Activated CD4-positive, alpha-beta T cell treated with anti-CD3 and anti-CD28 coated beads, Interleukin-2, Interleukin-4, amounts not matched to agents 100 ng/mL and 50 ng/mL, durations not matched to agents 16 hours and 8 hours (primary cell): ENCODE measurements at places on chromosomes 2 and 18.

DNA sequence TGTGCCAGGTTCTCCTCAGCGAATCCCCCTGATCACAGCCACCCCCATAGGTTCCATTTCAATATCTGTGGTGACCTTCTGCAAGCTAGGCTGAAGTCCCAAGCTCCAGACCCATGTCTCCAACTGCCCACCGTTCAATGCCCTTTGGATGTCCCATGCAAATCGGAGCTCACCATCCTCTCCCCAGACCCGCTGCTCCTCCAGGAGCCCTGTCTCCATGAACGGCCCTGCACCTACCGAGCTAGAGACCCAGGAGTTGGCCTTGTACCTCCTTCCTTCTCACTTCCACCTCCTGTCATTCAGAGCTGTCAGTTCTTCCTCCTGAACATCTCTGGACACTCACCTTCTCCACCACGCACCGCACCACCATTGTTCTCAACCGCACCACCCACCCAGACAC lies 1.0 kb upstream of the FAHD2A start:
- DNase-seq = no peak

GRCh38 chr2:96273763-96274162 lies 7.7 kb downstream of the CIAO1 start:
- DNase-seq = no peak

DNA sequence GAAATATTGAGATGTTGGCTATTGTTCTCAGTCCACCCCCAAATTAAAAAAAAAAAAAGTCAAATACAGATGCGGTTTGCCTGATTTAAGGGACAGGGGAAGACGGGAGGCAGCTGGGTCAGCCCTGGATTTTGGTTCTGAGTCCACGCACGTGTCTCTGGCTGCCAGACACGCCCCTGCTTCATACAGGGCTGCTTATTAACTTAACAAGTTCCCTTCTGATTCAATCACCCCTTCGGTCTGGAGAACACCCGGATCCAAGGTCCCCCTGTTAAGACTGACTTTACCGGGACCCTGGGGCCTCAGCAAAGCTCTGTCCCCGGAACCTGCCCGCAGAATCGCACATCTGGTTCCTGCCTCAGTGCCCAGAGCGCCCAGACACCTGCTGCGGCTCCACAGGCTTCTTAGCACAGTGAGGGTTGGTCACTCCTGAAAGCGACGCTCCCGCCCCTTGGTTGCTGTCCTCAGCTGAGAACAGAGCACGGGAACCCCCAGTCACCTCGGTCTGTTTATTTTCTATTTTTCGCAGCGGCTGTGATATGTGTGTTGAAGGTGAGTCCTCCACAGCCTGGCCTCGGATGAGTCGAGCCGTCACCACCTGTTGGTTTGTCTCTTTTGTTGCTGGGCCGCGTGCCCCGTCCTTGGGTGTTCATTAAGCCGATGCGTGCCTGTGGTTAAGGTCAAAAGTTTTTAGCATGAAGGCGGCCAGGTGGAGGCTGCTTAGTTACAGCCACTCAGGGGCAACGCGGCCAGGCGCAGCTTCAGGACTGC lies 57.2 kb downstream of the RTP5 start:
- DNase-seq = no peak

- DNase-seq = no peak
Observed at GRCh38 chr18:67794521-67794920, 278.0 kb upstream of the DSEL start.

DNA sequence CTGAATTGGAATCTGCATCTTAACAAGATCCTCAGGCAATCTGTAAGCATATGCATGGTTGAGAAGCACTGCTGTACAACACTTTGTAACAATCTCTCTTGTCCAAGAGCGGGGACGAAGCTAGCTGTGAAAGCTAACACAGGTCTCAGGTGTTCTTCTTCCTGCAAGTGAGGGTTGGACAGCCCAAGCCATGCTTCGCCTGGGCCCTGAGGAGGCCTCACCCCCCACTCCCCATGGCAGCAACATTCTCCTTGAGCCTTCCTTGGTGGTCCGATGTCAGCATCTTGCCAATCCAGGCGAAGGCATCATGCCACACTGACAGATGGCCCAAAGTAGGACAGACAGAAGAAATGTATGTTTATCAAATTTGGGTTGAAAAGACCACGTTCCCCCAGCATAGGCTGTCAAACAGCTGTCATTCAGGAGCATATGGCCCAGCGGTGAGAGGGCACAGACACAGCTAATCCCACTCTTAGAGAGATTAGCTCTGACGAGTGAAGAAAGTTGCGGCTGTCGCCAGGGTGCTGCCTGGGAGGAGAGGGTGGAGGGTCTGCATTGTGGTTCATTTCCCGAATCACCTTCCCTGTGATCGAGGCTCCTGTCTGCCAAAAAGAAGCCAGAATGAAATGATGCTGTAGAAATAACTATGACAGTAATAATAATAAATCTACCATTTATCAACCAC lies 344.7 kb downstream of the MYCN start:
- DNase-seq = no peak

- DNase-seq = no peak
Observed at GRCh38 chr2:190535121-190535439, 558 bp upstream of the NEMP2 start.

DNA sequence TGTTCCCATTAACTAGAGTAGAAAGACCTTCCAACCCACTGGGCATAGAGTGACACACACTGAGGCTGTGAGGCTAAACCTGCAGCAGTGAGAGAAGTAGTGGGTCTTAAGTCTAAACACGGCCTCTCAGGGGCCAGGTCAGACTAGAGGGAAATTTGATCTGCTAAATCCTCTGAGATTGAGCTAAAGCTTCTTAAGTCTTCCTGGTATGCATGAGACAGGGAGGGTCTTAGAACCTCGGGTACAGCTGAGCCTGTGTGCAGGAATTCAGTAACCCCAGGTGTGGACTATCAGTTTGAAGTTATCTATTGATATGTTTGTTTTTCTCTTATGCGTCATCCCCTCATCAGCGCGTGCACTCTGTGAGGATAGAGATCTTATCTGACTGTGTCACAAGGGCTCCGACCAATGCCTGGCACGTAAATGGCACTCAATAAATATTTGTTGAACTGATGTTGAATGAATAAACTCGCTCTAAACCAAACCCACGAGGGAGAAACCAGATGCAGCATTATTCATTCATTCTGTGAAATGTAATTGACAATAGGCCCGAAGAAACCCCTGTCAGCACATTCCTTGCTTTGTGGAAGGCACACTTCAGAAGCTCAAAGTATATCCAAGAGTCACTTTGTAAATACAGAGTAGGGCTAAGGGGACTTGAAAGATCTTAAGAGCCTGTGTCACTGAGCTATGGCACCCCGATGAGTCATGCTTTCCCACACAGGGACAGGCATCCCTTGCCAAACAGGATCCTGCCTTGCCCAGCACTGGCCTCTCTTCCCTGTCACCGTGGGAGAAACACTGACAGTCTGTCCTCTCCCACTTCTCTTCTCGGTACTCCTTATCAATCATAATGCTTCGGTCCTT lies 21.7 kb upstream of the RAB10 start:
- no peak for DNase-seq

GRCh38 chr18:5705393-5705792 lies 161.6 kb upstream of the EPB41L3 start:
- no peak for DNase-seq

DNA sequence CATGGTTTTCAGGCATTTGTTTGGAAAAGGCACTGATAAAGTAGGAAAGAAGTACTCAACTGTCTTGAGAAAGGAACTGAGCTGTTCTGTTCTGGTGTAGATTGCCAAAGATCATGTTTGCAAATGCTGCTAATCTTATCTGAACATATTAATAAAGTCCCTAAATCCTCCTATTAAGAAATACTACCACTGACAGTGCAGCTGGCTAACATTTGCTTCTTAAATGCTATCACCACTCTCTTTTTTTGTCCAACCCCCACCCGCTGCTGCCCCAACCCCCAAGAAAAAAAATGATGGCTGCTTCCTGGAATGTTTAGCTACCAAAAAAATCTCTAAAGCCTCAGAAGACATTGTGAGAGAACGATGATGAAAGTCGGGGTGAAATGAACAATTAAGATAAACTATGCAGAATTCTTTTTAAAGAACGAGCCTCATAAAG lies 130.7 kb downstream of the CCBE1 start:
- no peak for DNase-seq

DNA sequence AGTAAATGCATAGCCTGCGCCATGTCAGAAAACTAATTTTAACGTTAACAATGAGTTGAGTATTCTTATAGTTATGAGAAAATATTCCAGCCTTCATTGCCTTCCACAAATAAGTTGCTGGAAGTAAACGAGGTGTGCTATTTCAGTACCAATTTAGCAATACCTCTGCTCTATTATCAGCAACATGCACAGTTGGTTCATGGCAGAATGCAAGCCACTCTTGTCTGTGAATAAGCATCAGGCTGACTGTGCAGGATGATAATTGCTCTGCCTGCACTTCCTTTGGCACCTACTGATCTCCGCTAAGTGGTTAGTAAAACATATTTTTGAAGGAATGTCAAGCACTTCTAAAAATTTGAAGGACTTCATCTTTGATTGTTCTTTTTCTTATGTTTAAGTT lies 261.9 kb upstream of the SIX3 start:
- no peak for DNase-seq

GRCh38 chr2:55843096-55843993 lies 80.2 kb downstream of the EFEMP1 start:
- no peak for DNase-seq

DNA sequence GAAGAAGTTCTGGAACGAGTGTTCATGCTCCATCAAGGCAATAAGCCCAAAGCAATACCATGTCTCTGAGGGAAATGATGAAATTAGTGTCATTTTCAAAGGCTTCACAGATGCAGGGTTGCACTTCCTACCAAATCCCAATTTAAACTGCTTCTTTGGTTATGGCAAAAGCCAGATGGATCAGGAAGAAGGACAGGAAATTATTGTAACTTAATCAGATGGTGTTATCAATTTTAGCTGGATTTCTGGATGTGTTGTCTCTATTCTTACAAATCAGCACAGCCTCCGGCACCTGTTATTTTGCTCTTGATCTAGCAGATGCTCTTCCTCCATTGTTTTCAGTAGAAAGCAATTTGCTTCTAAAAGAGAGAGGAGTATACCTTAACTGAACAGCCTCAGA lies 693.4 kb downstream of the SOCS6 start:
- no peak for DNase-seq

DNA sequence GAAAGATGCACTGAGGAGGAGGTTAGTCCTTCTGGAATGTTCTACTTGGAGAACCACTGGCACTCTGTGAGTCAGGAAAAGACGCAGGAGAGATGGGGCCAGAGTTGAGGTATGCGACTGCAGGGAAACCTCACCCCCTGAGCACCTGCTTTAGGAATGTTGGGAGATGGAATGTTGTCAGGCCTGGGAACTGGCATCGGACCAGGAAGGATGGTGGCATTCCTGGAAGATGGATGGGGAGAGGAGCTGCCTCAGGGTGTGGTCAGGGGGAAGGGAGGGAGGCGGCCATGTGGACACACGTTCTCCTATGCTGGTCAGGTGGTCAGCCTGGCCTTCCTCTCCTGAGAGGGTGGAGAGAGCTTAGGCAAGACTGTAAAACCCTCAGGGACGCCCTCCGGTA lies 146.3 kb downstream of the CELF4 start:
- no peak for DNase-seq

DNA sequence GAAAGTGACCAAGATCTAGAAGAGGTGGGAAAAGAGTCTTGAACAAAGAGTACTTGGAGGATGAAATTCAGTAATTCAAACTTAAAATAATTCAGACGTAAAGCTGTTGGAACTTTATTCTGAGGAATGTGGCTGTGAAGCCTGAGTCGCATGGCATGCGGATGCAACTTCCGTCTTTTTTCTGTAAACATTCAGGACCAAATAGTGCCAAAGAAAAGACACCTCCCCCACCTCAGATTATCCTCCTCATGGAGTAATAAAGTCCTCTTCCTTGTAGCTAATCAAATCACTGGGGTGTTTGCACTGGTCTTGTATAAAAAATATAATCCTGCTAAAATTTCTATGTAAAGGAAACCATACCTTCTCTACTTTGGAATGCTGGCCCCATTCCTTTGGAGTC lies 790.4 kb downstream of the TSN start:
- DNase-seq = no peak

DNA sequence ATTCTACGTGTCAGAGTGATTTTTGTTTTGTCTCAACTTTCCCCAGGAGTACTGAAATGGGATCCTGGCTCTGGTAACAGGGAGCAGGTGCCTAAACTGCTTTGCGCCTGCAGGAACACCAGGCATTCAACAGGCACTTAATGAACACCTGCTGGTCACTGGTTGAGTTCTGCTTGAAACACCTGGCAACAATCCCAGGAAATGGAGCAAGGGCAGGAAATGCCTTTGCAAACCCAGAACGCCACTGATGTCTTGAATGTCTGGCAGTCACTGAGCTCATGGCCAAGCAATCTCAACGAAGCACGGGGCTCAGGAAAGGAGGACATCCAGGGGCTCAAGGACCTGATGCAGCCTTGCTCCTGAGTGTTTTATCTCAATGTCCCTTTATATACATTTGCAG lies 360.0 kb upstream of the RAB6C start:
- DNase-seq = no peak

GRCh38 chr2:80001701-80002101 lies 302.9 kb downstream of the LRRTM1 start:
- no peak for DNase-seq

- DNase-seq = no peak
Observed at GRCh38 chr2:36912695-36913094, 53.6 kb downstream of the STRN start.

DNA sequence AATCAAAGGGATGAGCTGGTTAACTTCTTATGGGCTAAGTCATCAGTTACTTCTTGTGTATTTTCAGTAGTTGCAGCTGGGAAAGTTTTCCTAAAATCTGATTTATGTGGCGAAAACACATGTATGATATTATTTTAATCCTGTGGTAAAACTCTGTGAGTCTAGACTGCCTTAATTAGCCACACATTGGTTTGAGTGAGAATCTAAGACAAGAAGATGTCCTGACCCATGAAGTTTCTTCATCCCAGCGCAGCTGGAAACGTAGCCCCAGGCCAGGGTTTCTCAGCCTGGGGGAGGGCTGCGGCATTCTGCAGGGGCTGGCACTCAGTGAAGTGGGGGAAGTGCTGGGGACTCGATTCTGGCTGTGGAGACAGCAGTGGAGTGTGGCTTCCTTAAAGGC lies 44.7 kb upstream of the INHBB start:
- DNase-seq = no peak

GRCh38 chr18:48385596-48385995 lies 23.6 kb downstream of the ZBTB7C start:
- DNase-seq = no peak

GRCh38 chr18:33906046-33906445 lies 318.7 kb downstream of the NOL4 start:
- DNase-seq = no peak

- no peak for DNase-seq
Observed at GRCh38 chr18:48754993-48755473, 195.7 kb downstream of the SMAD7 start.

- no peak for DNase-seq
Observed at GRCh38 chr2:241376808-241377207, 20.7 kb downstream of the FARP2 start.

DNA sequence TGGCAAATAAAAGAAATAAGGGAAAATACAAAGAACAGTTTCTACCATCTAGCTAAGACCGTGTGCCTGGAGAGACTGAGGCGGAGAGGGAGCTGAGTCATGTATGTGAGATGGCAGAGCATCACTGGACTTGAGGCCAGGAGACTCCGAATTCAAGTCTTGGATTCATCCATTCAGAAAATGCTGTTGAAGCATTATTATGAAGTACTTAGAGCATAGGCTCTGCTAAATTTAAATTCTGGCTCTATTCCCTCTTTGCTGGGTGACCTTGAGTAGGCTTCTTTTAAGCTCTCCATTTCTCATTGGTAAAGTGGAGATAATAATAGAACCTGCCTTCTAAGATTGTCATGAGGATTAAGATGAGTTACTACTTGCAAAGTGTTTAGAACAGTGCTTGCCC lies 34.7 kb downstream of the NPHP1 start:
- no peak for DNase-seq

- no peak for DNase-seq
Observed at GRCh38 chr2:64331114-64331645, 122.8 kb upstream of the LGALSL start.
